Fibroblast of skin of right quadriceps (primary cell): ENCODE measurements at places on chromosomes 6 and 20.

DNA sequence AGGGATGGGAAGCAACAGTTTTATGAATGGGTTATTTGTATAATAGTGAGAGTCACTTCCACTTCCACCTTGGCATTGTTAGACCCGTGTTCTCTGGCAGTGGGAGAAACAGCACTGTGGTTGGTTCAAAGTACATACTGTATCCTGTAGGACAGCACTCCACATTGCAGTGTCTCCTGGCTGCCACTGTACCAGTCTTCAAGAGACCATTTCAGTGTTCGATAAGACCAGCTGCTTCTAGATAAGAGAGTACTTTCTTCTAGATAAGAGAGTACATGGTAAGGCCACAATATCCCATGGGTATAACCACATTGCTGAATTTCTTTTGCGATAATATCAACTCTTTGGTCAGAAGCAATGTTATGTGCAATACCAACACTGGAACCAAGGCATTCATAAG lies 28.8 kb downstream of the FITM2 start:
- no peak for DNase-seq

DNA sequence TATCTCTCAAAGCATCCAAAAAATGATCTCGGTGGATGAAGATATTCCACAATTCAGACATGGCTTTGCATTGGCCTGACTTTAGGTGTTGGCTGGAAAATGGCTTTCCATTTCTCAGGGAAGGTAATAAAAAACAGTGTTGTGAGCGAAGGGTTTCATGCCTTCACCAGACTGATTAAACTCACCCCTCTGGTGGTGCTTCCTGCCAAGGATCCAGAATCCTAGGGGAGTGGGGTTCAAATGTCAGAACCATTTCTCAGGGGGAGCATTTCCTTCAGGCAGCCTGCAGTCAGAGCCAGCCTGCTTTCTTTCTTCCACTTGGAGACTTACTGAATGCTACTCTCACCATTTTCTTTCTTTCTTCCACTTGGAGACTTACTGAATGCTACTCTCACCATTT lies 45.7 kb upstream of the SMIM28 start:
- no peak for DNase-seq

- DNase-seq = no peak
Observed at GRCh38 chr6:51824940-51825339, 262.5 kb downstream of the PKHD1 start.

- DNase-seq = no peak
Observed at GRCh38 chr6:41679696-41680095, 41.4 kb downstream of the MDFI start.

DNA sequence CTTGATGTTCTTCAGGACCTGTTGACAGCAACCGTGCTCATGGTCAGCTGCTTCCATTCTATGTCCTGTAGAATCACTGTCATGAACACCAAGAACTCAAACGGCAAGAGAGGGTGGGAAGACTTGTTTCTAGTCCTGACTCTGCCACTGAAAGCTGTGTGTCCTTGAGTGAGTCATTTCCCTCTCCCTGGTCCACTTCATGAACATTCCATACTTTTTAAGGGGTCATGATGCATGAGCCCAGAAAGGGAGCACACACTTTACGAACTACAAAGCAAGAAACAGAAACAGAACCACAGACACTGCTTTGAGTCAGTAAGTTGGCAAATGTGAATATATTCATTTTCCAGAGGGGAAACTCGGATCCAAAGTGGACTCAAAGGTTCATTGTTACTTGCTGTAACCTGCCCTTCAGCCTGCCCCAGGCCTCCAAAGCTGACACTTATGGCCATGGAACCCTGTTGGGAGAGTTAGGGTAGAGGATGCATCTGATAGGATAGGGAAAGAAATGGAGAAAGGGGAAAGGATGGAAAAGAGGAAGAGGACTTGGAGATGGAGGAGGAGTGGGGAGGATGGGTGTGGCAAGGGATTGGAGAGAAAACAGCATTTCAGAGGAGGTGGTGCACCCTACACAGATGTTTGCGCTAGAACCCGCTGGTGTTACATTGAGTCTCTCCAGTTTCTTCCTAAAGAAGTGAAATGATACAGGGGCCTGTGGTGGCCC lies 129.8 kb downstream of the FOXO3 start:
- DNase-seq = peak; percentile 25

- peak; percentile 24 for DNase-seq
Observed at GRCh38 chr20:64049060-64049877, at the start of gene SOX18. TSS of gene SOX18 (minus strand) at chr20:64049639. CDS start at chr20:64049516, 123 bp downstream.

GRCh38 chr6:110338820-110339470 lies 19.2 kb downstream of the METTL24 start:
- no peak for DNase-seq

- no peak for DNase-seq
Observed at GRCh38 chr6:48986105-48986504, 476.9 kb downstream of the MMUT start.

GRCh38 chr6:123901436-123901835 lies 97.8 kb downstream of the NKAIN2 start:
- no peak for DNase-seq

DNA sequence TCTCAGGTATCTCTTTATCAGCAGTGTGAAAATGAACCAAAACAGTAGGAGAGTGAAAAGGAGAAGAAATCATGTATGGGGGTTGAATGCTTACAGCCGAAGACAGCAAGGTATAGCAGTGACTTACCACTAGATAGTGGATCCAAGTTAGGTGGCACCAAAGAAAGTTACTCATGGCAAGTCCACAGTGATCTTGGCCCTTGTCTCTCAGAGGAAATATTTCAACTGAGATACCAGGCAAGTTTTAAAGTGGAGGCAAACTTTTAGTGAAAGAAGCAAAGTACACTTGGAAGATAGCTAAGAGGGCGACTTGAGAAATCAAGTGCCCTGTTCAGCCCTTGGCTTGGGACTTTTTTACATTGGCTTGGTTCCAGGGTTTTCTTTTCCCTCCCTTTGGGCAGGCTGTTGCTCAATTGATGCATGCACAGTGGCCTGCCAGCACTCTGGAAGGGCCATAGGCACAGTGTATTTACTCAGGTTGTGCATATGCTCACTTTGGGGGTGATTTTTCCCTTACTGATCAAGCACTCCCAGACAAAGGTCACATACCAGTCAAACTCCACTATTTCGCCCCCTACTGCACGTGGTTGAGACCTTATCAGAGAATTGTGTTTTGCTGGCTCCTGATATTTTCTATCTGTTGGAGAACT lies 329.5 kb upstream of the KHDRBS2 start:
- DNase-seq = no peak

DNA sequence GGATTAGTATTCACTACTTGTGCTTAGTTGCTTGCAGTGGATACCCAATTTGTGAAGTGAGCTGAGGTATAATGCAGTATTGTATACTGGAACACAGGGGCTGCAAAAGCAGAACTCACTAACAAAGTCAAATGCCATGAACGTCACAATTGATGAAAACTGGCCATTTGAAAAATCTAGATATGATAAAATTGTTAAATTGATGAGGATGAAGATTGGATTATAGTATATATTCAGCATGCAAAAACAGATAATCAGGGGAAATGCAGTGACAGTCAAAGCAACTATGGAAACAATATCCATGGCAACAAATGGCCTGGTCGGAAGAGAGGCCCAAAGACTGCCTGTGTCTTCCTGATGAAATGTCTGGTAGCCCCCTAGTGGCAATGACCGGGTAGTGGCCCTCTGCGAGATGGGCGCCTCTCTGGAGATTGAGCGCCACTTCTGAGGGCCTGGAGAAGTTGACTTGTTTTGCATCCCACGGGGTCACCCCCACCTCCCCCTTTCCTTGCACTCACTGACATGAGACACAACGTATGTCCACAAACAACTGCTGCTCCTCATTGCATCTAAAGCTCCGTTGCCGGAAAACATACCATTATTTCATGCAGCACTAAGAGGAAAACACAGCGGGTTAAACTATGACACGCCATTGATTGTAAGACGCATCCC lies 43.6 kb downstream of the C6orf15 start:
- peak; percentile 76 for DNase-seq

GRCh38 chr20:9490631-9491030 lies 23.8 kb upstream of the LAMP5 start:
- no peak for DNase-seq

- peak; percentile 45 for DNase-seq
Observed at GRCh38 chr20:49690899-49691620, 22.6 kb downstream of the B4GALT5 start.

GRCh38 chr6:76003113-76003512 lies 69.3 kb downstream of the IMPG1 start:
- DNase-seq = no peak

GRCh38 chr20:35085477-35086225 lies 7.0 kb downstream of the TRPC4AP start:
- no peak for DNase-seq

GRCh38 chr6:16759181-16759645 lies 2.0 kb downstream of the ATXN1 start:
- peak; percentile 39 for DNase-seq

GRCh38 chr6:79574174-79574573 lies 36.9 kb upstream of the LCA5 start:
- no peak for DNase-seq

GRCh38 chr6:34475767-34476328 lies 10.0 kb downstream of the PACSIN1 start:
- no peak for DNase-seq

- no peak for DNase-seq
Observed at GRCh38 chr6:41439524-41440418, 104.4 kb downstream of the NCR2 start.

GRCh38 chr20:31595654-31596411 lies 9.3 kb upstream of the ID1 start:
- DNase-seq = peak; percentile 90

- DNase-seq = peak; percentile 65
Observed at GRCh38 chr6:168132531-168133167, 53.6 kb upstream of the FRMD1 start.
